ENCODE measurements at places on chromosomes 13 and 19. TPM values are rescaled to one million over a fixed set of nuclear protein-coding genes. Genes with fewer than 3 reads are reported as not detected.

- H3K36me3 ChIP-seq, result no peaks in the 10 kb centered on the region
- peaks cover 19% of the 10 kb centered on the region for H3K4me1 ChIP-seq
- peaks cover 9% of the 10 kb centered on the region for H3K27me3 ChIP-seq
- peak; percentile 45 for DNase-seq
Observed at GRCh38 chr19:18832306-18833140, 764 bp downstream of the UPF1 start.

Gene VSTM1
- total RNA-seq, result not detected

Gene FGF21
- total RNA-seq, result not detected

Gene RINL
- 8.9 TPM for total RNA-seq

Gene LMTK3
- 3.0 TPM for total RNA-seq

- no peak overlapping the region for H3K4me3 ChIP-seq
- peaks cover 21% of the 10 kb centered on the region for H3K36me3 ChIP-seq
- no peaks in the 10 kb centered on the region for H3K4me1 ChIP-seq
- no peak overlapping the region for H3K27ac ChIP-seq
- no peak for DNase-seq
Observed at GRCh38 chr19:23222998-23223652, 27.1 kb downstream of the ZNF724 start.
